Left ventricle myocardium superior (tissue), 1 donor: ENCODE measurements at places on chromosomes 5 and 9.

- DNase-seq, result no peak
Observed at GRCh38 chr5:42887575-42887974, 75.9 kb upstream of the SELENOP start.

- no peak for DNase-seq
Observed at GRCh38 chr9:87040410-87041009, 93.2 kb upstream of the GAS1 start.

- no peak for DNase-seq
Observed at GRCh38 chr5:152332716-152333460, 72.2 kb downstream of the NMUR2 start.

DNA sequence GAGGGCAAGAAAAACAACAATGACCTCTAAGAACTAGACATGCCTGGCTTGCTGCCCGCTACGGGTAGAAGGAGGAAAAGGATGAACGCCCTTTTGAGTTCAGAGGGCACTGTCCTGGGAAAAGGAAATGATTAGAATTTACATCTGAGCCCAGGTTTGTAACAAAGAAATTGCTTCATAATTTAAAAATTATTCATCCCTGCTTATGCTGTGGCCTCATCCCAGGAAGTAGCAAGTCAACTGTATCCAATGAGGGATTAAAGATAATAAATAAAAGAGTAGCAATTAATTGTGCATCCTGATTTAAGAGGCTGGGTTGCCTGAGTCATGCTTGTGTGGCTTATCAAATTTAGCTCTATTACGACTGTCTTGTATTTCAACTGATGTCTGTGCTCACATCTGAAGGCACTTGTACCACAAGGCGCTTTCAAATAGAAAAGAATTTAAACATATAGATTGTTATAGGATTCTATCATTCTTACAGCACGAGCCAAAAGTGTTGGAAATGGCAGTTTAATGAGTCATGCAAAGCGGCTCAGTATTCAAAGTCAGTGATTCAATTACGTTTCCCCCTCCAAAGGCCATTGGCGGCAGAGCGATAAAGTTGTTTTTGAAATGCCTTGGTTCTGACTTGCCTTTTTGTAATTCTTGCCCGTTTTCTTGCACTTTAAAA is 40.0 kb upstream of the DMRT1 start:
- DNase-seq, result no peak

DNA sequence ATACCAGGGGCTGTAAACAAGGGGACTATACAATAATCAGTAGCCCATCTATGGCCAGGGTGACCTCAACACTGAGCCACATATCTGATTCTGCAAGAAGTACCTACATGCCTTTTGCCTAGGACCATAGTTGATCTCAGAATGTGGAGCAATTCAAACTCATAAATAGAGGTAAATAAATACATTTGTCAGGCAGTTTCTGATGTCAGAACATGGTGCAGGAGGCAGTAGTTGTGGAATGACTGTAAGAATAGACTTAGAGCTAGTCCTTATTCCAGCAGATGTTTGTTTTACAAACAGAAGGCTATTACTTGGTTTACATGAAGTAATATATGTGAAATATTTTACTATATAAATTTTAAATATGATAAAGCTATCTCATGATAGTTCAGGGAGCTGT is 330.7 kb upstream of the DAB2 start:
- DNase-seq, result no peak

DNA sequence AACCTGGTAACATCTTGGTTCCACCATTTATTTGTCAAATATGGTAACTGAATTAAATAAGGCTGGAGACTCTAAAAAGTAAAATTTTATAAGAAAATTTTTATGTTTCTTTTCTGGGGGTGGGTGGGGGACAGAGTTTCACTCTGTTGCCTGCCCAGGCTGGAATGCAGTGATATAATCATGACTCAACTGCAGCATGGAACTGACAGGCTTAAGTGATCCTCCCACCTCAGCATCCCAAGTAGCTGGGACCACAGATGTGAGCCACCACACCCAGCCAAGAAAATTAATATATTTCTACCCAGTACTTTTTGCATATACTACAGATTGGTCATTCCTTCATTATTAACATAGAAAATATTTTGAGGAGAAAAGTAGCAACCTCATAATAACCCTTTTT is 216.9 kb downstream of the DEPDC1B start:
- no peak for DNase-seq

- DNase-seq, result no peak
Observed at GRCh38 chr5:71528206-71528605, 58.9 kb upstream of the MCCC2 start.

GRCh38 chr5:16936989-16937438 is 926 bp upstream of the MYO10 start:
- DNase-seq, result no peak

GRCh38 chr5:1779021-1779680 is 20.5 kb downstream of the MRPL36 start:
- no peak for DNase-seq

DNA sequence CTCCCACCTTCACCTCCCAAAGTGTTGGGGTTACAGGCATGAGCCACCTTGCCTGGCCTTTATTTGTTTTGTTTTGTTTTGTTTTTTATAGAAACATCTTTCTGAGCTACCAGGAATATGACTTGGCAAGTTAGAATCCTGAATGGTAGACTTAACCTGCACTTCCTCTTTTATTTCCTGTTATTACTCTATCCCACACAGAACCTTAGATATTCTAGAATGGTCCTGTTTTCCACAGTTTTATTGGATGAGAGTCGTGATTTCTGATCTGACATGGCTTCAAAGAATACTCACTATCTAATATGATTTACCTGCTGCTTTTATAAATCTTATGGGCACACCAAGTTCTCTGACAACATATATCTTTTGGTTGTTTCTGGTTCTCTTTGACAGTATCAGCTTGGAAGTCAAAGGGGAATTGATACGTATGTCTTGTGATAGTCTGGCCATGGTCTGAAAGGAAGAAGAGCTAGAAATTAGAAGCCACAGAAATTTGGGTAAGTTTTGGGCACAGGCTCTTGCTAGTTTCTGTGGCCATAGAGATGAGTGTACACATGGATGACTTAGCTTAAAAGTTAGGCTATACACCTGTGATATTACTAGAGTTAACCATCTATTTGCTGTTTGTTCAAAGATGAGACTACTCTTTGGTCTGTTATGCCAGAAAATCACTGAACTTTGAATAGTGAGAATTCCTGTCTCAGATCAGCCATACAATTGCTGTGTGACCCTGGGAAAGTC is 4.7 kb upstream of the PANK3 start:
- no peak for DNase-seq

DNA sequence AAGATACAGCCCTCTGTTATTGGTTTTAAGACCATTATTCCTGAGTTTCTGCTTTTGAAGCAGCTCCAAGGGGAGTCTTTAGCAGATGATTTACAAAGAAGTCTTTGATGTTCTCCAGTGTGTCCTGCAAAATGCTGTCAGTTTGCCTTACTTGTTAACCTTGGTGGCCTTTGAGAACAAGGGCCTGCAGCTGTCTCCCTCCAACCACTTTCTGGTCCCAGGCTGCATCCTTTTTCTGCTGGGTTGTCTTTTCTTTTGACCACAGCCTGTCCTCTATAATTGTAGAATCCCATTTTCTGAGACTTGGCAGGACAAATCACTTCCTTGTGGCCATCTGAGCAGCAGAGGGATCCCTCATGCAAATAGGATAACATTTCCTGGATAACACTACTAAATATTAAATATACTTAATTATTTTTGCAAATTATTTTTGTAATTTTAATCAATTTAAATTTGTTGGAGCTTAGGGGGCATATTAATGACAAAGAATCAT is 281.4 kb downstream of the DMRT2 start:
- no peak for DNase-seq

GRCh38 chr5:65290677-65291076 is 191.0 kb downstream of the ADAMTS6 start:
- DNase-seq, result no peak

DNA sequence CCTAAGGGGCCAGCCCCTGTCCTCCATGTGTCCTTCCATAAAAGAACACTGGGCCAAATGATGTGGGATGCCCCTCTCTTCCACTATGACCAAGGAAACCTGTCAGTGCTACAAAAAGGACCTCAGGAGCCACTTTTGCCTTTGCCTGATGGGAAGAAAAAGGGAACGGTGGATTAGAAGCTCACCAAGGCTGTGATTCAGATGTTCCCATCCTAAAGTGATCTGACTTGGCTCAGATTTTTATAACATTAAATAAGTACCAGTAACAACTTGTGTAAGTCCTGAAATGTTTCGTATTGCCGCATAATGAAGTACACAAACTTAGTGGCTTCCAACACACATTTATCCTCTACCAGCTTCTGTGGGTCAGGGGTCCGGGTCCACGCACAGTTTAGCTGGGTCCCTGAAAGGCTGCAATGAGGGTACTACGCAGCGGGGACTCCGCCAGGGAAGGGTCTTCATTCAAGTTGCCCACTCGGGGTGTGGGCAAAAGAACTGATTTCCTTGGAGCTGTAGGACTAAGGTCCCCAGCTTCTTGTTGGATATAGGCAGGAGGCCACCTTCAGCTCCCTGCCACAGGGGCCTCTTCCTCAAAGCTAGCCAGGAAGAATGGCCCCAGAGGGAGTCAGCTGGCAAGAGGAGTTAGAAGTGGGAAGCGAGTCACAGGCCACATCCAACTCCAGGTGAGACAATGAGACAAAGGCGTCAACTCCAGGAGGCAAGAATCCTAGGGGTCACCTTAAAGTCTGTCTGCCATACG is 60.4 kb downstream of the RAPGEF1 start:
- no peak for DNase-seq

DNA sequence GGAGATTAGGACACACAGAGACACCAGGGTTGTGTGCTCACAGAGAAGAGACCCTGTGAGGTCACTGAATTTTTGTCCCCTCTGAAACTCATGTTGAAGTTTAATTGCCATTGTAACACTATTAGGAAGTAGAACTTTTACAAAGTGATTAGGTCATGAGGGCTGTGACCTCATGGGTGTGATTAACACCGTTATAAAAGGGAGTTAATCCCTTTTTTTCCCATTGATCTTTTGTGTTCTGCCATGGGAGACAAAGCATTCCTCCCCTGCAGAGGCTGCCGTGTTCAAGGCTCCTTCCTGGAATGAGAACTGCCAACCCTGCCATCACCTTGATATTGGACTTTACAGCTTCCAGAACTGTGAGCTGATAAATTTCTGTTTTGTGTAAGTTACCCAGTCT is 221.0 kb downstream of the ADCY2 start:
- DNase-seq, result no peak

DNA sequence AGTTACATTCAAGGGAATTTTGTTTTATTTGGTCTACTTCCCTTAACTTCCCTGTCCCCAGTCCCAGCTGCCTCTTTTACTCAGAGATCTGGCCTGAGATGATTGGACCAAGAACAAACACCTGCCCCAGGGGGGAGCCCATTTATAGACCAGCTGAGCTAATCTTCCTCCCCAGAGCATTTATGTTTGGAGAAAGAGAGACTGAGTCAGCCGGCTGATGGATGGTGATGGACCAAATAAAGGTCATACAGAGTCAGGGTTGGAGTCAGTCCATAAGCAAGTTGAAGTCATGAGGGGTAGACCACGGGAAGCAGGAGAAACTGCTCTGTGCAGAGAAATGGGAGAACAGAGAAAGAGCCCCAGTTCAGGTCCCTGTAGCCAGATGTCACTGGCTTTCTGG is 77.7 kb downstream of the TMEM174 start:
- DNase-seq, result no peak

DNA sequence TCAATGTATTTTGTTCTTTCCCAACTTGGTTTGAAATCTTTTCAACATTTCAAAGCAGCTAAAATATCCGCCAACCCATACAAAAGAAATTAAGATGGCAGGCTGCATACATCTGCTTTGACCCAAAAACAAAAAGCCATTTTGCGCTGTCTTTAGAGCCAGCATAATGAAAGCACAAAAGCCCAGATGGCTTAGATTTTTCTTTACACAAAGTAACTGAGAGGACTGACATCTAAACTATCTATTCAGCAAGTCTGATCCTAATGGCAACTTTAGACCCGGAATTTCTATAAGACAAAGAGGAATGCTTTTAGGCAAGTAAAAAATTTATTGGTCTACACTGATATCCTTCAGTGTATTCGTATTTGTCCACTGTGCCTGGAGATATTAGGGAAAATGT is 86.3 kb downstream of the MYO10 start:
- no peak for DNase-seq

DNA sequence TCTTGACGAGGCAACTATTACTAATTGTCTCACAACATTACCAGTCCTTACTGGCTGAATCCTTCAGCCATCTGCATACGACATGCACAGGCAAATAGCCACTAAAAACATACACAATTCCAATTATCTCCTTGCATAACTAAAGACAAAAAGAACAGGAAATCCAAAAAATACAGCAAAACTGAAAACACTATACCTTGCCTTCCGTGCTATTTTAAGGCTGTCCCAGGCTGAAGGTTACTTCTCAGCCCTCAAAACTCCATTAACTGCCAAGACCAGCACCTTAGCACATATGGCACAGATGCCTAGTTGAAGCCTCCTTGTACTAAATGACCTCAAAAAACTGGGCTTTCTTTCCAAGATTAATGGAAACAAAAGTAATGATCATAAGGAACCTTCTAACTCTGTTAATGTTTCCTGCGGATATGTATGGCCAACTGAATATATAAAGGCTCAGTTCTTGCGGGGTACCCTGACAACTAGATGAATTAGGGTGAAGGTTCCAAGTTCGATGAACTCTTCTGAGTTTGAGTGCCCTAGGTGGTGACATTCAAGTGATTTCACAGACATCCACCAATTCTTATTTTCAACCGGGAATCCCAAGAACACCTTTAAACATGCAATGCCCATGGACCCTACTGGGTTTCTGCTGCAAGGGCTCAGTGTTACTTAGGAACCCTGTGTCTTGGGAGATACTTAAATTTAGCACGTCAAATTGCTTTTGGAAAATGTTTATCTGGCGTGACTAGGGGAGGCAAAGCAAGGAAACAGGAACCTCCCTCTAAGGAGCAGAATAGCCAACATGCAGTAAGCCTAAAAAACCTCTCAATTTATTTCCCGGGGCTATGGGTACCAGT is 455.3 kb downstream of the RAB3C start:
- no peak for DNase-seq

- DNase-seq, result peak; percentile 23
Observed at GRCh38 chr9:89446261-89446960, 51.5 kb downstream of the SEMA4D start.

GRCh38 chr5:95846554-95847260 is 24.2 kb upstream of the GLRX start:
- DNase-seq, result no peak

- DNase-seq, result peak; percentile 34
Observed at GRCh38 chr5:168529374-168530234, 499 bp downstream of the FBLL1 start.

- no peak for DNase-seq
Observed at GRCh38 chr5:66620711-66621110, 24.5 kb downstream of the MAST4 start.

- DNase-seq, result no peak
Observed at GRCh38 chr5:127425037-127425436, 92.4 kb upstream of the PRRC1 start.

DNA sequence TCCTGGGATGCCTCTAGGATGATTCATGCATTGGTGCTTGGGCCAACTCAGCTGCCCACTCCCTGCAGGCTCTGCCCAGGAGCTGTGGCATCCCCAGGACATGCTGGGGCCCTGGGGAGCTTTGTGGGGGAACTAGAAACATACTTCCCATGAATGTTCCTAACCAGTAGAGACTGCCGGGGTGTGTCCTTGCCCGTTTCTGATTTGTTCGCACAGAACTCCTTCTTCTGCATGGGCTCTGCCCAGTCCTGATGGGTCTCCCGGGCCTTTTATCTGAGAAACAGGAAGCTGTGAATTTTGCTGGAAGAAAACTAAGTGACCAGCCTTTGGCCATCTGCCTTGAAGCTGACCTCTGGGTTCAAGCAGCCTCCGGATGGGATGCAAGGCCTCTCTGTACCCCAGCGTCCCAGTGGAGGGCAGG is 71.6 kb upstream of the RNU6ATAC start:
- DNase-seq, result no peak
